NCI-H1436 treated with DMSO at 0.1 percent for 48 hours (cell line): ENCODE measurements at places on chromosomes 6 and 20.
A peak's percentile ranks its signal among the peaks of the same experiment; 100 is the strongest.

DNA sequence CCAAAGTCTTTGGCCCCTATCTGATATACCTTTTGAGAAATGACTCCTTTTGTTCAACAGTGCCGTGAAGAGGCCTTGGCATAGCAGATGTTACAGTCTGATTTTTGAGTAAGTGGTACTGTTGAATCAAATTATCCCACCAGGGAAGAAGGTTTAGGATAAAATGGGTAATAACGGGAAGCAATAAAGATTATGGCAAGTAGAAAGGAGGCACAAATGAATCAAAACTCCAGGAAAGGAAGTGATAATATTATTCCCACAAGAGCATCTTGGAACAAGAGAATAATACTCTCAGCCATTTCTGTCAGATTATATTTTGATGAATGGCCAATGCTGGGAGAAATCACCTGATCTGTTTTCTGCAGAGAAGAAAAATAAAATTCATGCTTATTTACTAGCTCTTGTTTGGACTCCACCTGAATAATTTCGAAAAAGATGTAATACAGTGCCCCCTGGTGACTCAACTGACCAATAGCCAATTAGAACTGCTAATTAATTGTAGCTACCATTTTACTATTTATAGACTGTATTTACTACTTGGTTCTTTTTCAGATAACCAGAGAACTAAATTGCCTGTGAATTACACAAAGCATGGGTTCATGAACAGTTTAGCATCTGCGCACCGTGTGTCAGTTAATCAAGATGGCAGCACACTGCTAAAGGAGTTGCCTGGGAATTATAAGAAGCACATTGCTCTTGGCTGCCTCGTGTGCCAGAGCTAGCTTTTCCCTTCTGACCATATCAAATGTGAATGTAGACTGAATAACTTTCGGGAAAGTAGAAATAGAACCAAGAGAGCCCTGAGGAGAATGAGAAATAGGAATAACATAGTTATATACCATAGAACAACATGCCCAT is 78.5 kb upstream of the TRDN start:
- no peak for DNase-seq

- DNase-seq = no peak
Observed at GRCh38 chr6:134678436-134678889, 271.4 kb downstream of the ALDH8A1 start.

GRCh38 chr20:48919882-48920526 is 1.5 kb upstream of the ARFGEF2 start:
- DNase-seq = no peak

DNA sequence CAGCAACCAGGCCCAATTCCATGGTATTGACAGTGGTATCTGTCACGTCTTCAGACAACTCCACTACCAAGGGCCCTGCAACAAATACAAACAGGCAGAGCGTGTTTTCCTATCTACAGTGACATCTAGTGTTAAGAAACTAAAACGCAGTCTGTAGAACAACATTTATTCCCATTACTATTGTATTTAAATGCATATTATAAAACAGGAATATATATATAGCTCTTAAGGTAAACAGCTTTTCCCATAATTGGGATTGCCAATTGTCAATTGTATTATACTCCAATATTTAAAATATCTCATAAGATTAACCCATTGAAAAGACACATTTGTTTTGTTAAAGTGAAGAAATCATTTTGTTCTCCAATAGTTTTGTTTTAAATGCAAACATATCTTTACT is 97.2 kb downstream of the KIF16B start:
- peak; percentile 3 for DNase-seq

DNA sequence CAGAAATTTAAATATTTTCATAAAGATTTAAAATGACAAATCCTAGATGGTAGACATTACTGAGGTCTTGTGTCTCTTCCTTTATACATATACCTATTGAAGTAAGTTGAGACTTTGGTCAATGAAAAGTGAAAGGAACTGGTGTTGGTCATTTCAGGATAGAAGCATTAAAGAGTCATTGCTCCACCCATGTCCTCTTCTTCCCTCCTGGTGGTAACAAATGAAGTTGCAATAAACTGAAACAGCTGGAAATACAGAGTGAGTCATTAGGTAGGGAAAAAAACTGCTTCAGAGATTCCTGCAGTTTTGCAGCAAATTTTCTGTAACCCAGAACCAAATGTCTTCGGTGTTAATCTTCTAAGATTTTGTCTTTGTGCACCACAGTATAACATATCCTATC is 448.0 kb downstream of the EYS start:
- DNase-seq = no peak

- no peak for DNase-seq
Observed at GRCh38 chr6:15499591-15499990, 163.2 kb downstream of the DTNBP1 start.

DNA sequence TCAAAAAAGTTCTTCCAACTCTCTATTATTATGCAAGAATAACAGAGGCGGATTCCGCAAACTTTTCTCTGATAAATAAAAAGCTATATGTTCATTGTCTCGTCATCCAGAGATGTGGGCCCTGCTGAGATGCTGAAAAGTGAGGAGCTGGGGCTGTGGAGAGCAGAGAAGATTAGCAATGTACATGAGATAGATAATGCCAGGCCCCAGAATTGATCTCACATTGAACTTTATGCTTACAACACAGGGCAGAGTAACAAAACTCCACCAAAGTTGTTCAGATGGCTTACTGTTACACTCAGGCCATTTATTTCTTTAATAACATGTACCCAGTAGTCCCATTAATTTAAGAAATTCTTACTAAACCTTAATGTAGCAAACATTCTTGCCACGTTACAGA is 32.7 kb upstream of the RIN2 start:
- DNase-seq = no peak

DNA sequence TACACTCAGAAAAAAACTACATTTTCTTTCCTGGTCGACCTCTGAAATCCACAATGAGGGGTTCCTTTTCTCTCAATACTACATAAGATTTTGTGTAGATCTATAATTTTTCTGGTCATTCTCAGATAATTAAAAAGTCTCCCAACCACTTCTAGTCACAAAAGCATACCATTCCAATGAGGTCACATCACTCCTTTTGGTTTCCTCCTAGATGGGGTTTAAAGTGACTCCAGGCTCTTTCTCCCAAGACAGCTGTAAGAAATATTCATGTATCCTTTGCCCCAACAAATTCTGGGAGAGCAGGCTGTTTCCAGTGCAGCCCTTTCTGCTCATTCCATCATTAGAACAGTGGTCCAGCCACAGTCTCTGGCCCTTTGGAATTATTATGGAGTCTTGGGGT is 43.1 kb upstream of the BEND6 start:
- no peak for DNase-seq

DNA sequence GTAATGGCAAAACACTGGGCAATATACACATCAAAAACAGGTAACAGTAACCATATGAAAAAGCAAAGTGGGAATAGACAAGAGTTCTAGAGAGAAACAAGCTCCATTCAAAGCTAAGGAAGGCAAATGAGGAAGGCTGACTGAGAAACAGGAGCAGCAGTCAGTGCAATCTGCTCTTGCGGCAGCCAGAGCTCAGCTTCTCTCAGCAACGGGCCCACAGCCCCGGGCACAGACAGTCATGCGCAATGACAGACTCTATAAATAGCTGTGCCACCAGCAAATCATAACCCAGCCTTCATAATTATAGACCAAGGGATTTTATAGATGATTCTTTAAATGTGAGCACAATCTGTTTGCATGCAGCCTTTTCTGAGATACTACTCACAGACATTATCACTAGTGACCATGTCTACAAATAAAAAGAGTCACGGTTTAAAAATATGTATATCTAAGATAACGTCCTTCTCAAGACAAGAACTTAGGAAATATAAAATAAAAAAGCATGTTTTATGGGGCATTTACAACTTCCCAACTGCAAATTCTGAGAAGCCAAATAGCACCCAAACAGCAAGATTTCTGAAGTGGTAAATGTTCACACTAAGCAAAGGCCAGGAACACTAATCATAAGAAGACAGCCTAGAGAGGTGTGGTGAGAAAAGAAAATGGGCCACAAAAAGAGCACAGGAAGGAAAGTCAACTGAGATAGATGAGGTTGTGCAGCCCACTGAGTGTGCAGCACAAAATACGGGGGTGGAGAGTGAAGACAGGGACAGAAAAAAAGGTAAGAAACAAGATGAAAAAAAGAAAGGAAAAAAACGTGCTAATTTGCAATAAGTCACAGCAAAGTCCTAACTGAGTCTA is 39.9 kb upstream of the BEND6 start:
- no peak for DNase-seq

DNA sequence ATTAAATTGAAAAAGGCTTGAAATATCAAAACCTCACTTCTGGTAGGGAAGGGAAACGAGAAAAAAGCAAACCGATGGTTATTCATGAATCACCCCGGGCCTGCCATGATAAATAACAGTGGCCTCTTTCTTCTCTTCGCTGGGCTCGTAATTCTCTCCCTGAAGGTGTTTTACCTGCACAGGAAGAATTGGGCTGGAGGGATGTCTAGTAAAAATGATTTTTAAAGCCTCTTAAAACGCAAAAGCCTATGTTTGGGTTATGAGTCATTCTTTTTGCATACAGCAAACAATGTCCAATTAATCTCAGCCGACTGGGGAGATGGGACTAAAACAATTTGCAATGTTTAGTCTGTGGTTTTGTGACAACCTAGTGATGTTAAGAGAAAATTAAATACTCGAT is 16.8 kb downstream of the LINC00237 start:
- no peak for DNase-seq

- no peak for DNase-seq
Observed at GRCh38 chr6:40634429-40634828, 47.3 kb upstream of the LRFN2 start.

DNA sequence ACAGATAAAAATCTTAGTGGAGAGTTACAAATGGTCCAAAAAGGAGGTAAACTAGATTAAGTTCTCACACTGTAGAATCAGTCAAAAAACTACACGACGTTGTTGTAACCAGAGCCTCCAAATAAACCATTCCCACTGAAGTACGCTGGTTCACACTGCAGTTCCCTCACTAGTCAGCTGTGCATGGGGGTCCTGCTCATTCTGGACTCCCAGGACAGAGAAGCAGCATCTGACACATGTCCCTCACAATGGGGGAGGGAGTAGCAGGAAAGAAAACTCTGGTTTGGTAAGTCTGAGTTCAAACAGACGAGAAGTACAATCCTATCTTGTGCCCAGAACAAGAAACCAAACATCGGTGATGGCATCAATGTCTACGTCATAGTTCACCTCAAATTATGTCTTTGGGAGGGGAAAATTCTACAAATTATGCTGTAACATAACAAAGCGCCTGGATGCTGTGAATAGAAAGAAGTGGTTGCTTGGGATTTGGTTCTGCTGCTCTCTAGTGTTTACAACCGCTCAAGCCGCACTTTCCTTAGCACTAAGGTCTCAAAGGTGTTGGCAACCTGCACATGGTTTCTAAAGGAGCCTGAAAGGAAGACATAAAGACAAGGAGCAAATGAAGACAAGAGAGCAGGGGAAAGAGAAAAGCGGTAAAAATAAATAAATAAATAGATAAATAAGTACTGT is 208.0 kb downstream of the GMDS start:
- no peak for DNase-seq

- DNase-seq = no peak
Observed at GRCh38 chr6:44042989-44043478, 84.2 kb downstream of the MRPL14 start.

DNA sequence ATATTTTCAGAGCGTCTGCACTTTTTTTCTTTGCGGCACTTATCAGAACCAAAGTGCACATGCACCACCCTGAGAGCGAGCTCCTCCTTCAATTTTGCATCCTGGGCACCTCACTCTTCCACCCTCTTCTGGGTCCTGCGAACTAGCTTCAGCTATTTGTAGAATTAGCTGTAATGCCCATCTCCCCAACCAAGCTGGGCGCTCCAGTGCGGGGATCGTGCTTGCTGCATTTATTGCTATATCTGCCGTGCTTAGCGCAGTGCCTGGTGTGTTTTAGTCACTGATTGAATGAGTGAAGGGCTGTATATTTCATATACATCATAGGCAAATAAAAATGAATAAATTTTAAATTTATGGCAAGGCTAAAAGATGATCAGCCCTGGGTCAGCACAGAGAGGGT is 75.8 kb downstream of the KCNB1 start:
- no peak for DNase-seq

- no peak for DNase-seq
Observed at GRCh38 chr6:150208611-150209352, 65.9 kb downstream of the PPP1R14C start.

DNA sequence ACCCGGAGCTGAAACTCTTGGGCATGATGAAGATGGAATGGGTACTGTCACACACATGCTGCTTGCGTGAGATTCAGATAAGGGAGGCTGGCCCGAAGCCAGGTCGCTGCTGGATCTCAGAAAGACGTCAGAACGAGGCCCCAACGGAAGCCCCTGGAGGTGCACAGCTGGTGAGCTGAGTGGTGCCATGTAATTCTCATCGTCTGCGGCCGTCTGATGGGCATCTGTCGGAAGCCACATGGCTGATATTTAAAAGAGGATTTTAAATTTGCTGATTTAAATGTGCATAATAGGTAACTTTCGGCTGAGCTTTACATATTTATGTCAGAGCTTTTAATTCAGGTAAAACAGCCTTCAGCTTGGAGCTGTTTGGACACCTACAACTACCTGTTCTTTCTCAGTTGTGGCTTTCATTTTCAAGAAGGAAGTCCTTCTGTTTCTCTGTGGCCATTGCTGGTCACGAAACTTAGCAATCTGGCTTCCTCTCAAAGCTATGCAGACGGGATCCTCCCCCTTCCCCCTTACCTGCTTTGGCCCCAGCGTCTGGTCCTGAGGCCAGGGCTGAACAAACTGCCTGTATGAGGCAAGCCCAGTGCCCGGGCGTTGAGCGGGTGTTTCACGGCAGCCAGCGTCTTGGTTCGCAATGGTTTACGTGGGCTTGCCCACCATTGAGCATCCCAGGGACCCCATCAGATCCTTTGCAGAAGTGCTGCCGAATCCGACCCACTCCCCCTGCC is 9.2 kb downstream of the SLCO4A1 start:
- no peak for DNase-seq

DNA sequence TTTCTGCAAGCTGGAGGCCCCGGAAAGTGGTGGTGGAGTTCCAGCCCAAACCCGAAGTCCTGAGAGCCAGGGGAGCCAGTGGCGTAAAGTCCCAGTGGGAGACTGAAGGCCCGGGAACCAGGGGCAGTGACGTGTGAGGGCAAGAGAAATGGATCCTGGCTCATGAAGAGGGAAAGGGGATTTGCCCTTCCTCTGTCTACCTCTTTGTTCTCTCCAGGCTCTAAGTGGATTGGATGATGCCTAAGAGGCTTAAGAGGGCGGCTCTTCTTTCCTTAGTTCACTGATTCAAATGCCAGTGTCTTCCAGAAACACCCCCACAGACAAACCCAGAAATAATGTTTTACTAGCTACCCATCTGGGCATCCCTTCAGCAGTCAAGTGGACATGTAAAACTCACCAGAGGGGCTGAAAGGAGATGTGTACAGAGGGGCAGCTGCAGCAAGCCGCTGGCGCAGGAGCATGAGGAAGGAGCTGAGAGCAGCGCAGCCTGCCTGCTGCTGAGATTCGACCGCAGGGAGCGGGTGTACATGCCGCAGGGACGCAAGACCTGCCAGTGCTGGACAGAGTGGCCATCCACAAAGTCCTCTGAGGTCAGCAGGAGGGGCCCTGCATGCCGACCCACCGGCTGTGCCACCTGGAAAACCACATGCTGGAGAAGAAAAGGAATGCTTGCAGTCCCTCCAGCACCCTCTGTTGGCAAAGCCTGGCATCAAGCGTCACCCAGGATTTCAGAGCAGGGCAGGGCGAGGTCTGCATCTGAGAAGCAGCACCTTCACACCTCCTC is 29.5 kb downstream of the CDYL start:
- DNase-seq = no peak
